ENCODE measurements at places on chromosomes 1 and 21.
A peak's percentile ranks its signal among the peaks of the same experiment; 100 is the strongest.

GRCh38 chr1:226041419-226041818, 21.1 kb upstream of the H3-3A start:
- no peak for DNase-seq

DNA sequence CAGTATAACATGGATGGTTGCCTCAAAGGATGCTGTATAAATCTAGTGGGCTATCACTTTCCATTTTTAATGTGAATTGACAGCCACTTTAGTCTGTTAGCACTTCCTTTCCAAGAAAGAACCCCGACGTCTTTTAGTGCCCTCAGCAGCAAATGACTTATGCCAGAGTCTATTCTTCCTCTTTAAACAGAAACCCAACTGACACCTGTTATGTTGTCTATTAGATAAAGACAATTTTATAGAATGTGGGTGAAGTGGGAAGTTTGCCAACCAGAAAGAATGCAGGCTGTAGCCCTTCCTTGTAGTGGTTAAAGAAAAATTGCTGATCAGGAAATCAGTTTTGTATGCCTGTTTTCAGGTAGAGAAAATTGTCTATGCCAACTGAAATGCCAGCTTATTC, 344.9 kb downstream of the ZNF326 start:
- no peak for DNase-seq

GRCh38 chr1:172723251-172723650, 64.3 kb downstream of the FASLG start:
- DNase-seq: no peak

DNA sequence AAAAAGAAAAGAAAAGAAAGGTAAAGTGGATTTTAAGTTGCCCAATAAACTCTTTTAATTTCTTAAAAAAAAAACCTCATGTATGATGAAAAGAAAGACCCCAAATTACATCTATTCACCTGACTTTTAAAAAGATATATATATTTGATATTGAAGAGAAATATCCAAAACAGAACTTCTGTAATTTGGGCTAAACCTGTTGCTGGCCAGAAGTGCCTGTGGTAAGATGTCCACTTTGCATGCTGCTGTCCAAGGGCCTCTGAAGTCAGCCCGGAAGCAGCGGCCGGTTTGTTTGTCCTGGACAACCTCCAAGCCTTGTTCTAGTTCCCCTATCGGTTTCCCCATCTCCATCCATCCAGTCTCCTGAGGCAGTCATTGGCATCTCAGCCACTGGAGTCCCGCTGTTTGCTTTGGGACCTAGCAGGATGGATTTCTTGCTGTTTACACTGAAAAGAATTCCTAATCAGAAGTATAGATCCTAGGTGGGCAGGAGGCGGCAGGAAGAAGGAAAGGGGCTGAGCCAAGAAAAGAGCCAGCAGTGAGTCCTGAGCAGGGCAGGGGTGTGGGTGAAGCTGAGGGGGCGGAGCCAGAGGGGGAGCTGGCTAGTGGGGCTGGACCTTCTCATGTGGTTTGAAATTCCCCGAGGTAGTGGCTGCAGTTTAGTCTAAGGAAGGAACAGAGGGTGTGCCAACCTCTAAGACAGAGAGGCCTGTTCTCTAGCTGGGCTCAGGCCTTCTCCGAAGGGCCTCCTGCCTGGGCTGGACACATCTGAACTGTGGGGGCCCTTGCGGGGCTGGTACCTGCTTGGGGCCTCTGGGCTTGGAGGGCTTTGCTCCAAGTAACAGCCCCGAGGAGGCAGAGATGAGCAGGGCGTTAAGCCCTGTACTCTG, 3.3 kb downstream of the NCMAP start:
- DNase-seq: peak; percentile 81

GRCh38 chr1:238296371-238296770, 405.6 kb upstream of the ZP4 start:
- no peak for DNase-seq

- DNase-seq: no peak
Observed at GRCh38 chr21:28393279-28393678, 599.4 kb downstream of the LTN1 start.

GRCh38 chr1:179589509-179589908, 2.1 kb upstream of the TDRD5 start:
- DNase-seq: no peak

DNA sequence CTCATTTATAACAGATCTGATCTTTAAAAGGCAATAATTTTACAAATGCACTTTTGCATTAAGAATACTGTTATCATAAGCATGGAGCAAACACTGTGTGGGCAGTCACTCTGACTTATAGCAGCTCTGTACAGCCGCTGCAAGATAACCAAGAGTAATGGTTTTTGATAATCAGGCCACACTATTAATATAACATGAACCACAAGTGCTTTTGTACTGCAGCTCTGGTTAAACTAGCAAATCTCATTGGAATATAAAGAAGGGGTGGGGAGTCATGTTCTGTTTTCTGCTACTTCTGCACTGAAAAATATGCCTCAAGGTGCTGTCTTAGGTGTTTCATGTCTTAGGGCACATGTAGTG, 357.4 kb downstream of the LMO4 start:
- no peak for DNase-seq
